ENCODE measurements at places on chromosomes 2 and 18. TPM values are rescaled to one million over a fixed set of nuclear protein-coding genes. Genes with fewer than 3 reads are reported as not detected.

Gene NDUFV2
- total RNA-seq: 79.4 TPM

DNA sequence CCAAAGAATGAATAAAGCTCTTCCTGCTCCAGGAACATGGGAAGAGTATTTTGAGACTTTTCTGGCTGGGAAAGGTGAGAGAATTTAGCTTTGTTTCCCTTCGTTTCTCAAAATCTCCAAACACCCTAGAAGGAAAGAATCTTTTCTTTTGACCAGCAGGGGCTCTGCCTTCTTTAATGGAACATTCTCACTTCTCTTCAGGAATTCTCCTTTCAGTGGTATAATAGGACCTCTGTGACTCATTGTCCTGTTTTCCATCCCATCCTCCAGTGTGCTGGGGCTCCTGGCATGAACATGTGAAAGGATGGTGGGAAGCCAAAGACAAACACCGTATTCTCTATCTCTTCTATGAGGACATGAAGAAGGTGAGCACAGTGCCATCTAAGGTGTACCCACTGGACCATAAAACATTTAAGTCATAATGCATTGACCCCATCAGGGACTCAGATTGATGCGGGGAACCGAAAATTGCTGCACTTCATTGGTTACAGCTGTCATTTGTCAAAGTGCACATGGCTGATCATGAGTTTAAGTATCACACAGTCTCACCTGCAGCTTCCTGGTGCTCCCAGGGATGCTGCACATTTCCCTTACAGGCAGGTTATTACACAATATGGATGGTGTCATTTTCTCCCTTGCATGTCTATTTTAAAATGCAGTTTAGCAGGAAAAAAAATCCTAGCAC is 5.5 kb downstream of the SULT1C4 start:
- H3K27me3 ChIP-seq: no peaks in the 10 kb centered on the region
- H3K27ac ChIP-seq: no peak overlapping the region
- DNase-seq: no peak
- H3K4me3 ChIP-seq: no peak overlapping the region

DNA sequence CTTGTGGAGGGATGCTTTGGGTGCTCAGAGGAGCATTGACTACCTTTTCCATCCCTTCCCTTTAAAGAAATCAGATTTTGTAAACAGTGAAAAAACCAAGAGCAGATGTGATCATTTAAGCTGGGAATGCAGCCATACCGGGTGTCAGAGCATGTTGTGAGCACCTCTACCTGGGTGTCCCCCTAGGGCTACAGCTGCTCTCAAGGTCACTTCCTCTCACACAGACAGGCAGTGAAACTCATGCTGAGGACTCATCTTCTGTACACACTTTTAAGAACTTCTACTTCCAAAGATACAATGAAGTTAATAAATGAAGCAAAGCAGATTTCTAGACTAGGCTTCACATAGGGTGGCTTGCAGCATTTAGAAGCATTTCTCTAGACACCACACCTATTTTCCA is 48.4 kb upstream of the FRZB start:
- no peak for DNase-seq
- H3K36me3 ChIP-seq: no peaks in the 10 kb centered on the region
- no peak overlapping the region for H3K27ac ChIP-seq
- H3K4me1 ChIP-seq: no peaks in the 10 kb centered on the region
- no peaks in the 10 kb centered on the region for H3K27me3 ChIP-seq

GRCh38 chr2:78887446-78887845 is 138.1 kb upstream of the REG3G start:
- H3K27ac ChIP-seq: no peak overlapping the region
- no peak overlapping the region for H3K4me3 ChIP-seq
- no peaks in the 10 kb centered on the region for H3K36me3 ChIP-seq
- no peaks in the 10 kb centered on the region for H3K4me1 ChIP-seq

GRCh38 chr2:223587301-223587700 is 14.9 kb downstream of the SCG2 start:
- H3K4me3 ChIP-seq: no peak overlapping the region
- no peaks in the 10 kb centered on the region for H3K27me3 ChIP-seq
- DNase-seq: no peak
- H3K4me1 ChIP-seq: no peaks in the 10 kb centered on the region
- H3K36me3 ChIP-seq: no peaks in the 10 kb centered on the region

Gene HEATR5B
- 26.7 TPM for total RNA-seq

DNA sequence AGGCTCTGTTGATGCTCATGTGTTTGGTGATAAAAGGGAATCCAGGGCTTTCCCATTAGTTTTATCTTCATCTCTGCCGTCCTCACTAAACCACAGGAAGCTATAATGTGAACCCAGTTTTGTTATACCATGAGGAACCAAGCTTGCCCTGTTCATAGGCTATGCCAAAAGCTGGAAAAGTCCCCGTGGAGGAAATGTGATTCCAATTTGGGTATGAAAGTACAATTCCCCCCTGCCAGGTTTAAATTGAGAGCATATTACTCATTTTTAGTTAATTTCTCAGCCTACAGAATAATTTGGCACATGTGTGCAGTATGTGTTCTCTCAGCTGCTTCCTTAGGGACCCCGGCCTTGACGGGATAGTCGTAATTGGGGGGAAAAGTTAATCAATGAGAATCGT is 327.4 kb downstream of the RND3 start:
- no peak overlapping the region for H3K4me3 ChIP-seq
- no peaks in the 10 kb centered on the region for H3K27me3 ChIP-seq
- H3K4me1 ChIP-seq: no peaks in the 10 kb centered on the region
- no peaks in the 10 kb centered on the region for H3K36me3 ChIP-seq
